ENCODE measurements at places on chromosomes 5 and 9.
A peak's percentile ranks its signal among the peaks of the same experiment; 100 is the strongest.

GRCh38 chr5:127517480-127518318 lies at the start of gene PRRC1:
Gene PRRC1 (plus strand): TSS chr5:127517640. CDS start chr5:127523480, 5,840 bp downstream.
- DNase-seq = peak; percentile 31

GRCh38 chr5:91214571-91214970 lies 168.5 kb downstream of the ARRDC3 start:
- DNase-seq = no peak

DNA sequence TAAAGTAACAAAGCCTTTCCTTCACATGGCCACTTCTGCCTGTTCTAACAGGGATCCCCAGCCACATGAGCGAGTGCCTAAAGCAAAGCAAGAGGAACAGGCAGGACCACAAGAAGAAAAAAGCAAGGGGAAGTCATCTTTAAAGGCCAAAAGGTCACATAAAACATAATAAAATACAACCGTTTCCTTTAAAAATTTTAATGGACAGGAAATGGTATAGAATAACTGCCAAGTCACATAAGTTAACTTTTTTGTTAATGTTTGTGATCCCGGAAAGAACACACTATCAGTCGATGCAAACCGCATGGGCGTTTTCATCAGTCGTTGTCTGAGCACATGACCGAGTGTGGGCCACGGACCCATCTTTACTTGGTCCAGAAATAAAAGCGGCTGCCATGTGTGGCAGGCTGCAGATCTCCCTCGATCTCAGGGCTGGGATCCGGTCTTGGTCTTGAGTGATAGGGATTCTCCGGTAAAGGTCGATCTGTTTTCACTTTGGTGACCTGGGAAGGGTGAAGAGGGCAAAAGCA lies 15.6 kb downstream of the NDUFA8 start:
- DNase-seq = no peak

DNA sequence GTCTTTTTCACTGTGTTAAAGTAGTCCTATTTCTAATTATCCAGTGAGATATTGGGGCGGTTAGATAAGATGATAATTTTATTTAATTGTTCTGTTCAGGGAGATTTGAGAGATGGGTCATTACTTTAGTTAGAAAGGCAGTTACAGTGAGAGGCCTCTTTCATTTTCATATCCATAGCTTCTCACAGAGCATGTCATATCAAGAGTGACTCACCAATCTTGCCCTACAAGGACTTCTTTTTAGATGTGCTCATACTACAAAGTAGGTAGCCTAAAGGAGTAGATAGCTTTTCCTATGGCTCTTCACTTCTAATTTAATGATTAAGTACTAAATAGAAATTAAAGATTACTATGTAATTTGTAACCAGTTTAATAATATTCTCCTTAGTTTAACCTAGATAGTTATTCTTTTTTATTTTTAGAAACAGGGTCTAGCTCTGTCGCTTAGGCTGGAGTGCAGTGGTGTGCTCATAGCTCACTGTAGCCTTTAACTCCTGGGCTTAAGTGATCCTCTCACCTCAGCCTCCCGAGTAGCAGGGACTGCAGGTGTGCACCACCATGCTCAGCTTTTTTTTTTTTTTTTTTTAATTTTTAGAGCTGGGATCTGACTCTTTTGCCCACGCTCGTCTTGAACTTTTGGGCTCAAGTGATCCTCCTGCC lies 71.0 kb downstream of the FER start:
- DNase-seq = no peak

DNA sequence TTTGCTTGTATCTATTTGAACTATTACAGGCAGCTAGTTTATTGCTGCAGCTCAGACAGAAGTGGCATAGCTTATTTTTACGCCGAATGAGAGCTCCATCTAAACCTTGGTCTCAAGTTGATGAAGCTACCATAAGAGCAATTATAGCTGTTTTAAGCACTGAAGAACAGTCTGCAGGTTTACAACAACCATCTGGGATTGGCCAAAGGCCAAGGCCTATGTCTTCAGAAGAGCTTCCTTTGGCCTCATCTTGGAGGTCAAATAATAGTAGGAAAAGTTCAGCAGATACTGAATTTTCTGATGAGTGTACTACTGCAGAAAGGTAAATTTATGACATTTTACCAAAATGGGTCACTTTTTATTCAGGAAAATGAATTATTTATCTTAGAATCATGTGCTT lies 67.9 kb downstream of the YTHDC2 start:
- DNase-seq = no peak

DNA sequence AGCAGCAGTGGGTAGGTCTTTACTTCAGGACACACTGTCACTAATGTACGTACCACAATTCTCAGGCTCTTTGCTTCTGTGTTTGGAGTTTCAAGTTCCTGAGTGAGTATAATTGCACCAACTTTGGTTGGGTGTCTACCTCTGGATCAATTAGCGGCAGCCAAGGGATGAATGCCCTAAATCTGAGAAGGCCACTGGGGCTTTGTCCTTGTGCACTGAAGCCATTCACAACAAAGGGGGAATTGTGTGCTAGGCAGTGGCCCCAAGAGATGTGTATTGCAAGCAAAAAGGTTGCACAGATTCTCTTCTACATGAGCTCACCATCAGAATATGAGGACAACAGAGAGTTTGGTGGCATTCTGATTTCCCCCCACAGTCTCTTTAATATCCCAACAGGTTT lies 3.9 kb upstream of the PHF24 start:
- DNase-seq = no peak

DNA sequence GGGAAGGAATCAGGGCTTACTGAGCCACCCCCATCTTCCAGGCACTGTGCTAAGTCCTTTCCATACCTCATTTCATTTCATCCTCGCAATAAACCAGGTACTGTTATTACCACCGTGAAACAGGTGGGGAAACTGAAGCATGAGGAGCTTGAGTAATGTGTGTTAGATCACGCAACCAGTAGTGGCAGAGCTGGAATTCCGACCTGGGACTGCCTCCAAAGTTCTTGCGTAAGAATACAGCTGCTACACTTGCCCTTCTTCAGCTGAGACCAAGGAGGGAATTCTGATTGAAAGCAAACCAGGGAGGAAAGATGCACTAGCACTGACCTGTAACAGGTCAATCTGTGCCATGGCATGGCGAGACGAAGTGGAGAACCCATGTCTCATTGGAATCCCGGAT lies 113.4 kb upstream of the MSX2 start:
- DNase-seq = no peak

GRCh38 chr5:178895615-178896571 lies at the start of gene ZFP2:
Gene ZFP2 (plus strand): TSS chr5:178895913. CDS start chr5:178931314, 35,401 bp downstream.
- no peak for DNase-seq

- no peak for DNase-seq
Measured at GRCh38 chr5:39072925-39073766, 1.1 kb downstream of the RICTOR start.

DNA sequence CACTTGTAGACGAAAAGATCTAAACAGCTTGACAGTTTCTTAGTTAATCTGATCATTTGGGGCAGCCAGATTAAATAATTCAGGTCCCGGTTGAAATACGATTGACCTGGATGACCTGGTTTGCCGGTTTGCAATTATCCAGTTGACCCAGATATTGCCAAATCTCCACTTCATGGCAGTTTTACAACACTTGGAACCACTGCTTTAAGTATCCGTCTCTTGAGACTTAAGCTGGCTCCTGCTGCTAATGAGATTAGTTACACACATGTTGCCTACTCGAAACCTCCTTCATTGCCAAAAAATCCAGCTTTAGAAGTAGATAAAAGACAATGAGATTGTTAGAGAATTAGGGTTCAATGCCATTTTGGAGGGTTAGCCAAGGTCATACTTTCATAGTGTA lies 136.2 kb upstream of the HAPLN1 start:
- no peak for DNase-seq

DNA sequence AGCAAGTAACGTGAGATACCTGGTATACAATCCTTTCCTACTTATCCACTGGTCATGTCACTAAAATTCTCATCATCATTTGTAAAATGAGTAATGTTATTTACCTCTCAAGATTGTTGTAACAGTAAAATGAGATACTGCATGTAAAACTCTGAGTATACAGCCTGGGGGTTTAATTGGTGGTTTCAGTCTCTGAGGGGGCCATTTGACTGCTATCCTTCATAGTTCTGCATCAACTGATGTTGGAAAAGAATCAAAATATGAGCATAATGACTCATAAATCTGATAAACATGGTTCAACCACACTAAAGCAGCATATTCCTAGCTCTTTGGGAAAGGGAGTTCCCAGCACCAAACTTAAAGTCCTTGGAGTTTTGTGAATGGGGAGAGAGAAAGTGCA lies 181.0 kb upstream of the GHR start:
- no peak for DNase-seq

DNA sequence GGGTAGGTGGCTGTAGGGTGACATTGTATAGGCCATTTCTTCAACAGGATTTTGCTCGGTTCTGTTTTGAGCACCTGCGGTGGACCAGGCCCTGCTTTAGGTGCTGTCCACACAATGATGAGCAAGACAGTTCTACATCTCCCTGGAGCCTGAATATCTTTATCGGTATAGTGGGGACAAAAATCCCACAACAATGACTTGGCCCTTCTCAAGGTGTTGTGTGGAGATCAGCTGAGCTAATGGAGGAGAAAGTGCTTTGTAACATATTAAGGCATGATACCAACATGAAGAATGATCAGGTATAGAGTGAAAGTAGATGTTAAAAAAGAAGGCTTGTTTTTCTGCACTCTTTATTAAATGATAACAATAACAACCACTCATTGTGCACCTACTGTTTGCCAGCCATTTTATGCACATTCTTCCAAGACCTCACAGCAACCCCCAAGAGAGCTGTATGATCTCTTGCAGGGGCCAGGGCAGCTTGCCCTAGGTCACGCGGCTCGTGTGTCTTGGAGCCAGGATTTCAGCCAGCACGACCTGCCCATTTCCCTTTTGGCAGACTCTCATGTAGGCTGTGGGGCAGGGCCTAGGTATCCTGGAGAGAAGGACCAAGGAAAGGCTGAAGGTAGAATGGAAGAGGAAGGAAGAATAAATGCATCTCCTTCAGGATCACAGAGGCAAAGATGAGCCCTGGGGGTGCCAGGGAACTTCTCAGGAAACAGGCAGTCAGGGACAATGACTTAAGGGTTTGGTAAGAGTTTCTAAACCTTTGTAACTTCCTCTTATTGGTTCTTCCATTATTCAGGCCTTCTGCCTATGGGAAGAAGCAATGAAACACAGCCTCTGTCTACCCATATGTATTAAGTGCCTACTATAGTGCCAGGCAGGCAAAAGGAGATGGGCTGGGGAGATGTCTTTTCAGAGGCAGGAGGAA lies 50.0 kb upstream of the PPARGC1B start:
- peak; percentile 74 for DNase-seq

DNA sequence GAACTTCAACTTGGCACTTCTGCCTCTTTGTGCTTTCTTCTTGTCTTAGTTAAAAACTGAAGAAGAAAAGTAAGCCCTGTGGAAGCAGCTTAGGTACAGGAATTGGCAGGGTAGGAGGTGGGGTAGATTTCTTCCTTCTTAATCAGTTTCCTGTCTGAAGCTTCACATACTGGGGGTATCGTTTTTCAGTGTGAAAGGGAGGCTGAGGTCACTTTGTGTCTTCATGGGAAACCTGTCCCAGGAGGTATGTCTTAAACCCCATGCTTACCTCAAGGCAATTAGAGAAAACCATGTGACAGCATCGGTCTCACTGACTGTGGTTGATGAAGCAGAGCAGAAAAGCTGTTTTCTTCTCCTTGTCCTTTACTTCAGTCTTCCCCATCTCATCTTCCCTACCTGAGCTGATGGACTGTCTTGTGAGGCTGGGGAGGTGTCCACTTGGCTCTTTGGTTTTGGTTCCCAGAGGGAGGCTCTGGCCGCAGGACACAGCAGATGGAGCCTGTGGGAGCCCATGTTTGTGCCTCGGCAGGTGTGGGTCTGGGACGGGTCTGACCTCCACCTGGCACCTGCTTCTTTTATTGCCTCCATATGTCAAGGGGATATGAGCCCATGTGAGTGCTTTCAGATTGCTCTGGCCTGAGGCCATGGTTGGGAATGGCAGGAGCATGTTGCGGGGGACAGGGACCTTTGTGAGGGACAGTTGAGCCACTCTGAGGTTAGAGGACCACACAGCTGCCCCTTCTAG lies 47.0 kb downstream of the SH3GL2 start:
- DNase-seq = no peak

DNA sequence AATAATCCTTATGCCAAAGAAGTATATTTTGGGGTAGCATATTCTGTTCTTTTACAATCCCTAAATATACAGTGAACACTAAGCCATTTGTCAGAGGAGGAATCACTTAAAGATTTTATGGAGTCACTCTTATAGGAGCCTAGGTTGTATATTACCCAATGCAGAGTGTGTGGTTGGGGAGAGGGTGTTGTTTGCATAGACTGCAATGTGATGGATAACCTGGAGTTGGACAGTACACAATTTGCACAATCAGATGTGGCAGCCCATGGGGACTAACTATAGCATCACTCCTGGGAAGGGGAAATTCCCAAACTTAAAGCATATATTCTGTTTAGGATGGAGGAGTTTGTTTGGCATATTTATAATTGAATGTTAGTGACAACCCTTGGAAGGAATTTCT lies 9.6 kb upstream of the NDFIP1 start:
- DNase-seq = no peak

- no peak for DNase-seq
Measured at GRCh38 chr5:54018438-54018837, 291.9 kb downstream of the ARL15 start.

GRCh38 chr5:53446908-53447307 lies 33.5 kb upstream of the FST start:
- no peak for DNase-seq

GRCh38 chr5:30849931-30850710 lies 343.4 kb upstream of the CDH6 start:
- no peak for DNase-seq

- no peak for DNase-seq
Measured at GRCh38 chr5:44426944-44427343, 37.7 kb upstream of the FGF10 start.

DNA sequence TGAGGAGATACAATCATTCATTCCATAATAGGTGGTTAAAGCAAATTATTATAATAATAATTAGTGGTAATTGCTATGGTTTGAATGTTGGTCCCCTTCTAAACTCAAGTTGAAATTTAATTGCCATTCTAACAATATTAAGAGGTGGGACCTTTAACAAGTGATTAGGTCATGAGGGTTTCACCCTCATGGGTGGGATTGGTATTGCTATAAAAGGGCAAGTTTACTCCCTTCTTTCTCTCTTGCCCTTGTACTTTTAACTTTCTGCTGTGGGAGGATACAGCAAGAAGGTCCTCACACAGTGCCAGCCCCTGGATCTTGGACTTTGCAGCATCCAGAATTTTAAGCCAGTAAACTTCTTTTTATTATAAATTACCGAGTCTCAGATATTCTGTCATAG lies 101.9 kb upstream of the PARP8 start:
- no peak for DNase-seq

DNA sequence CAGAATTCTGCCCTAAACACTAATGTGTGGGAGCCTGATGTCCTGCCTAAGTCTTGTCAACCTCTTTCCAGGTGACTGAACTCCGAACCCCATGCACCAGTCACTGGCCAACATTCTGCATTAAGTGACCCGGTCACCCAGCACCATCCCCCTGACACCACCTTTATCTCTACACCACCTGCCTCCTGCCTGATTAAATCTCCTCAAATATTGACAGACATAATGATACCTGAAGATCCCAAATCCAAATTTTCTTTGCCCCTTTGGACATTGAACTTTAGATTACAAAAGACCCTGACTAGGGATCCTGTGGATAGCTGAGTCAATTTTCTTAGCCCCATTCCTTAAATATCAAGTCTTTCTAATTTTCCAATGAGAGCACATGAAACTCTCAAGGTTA lies 150.1 kb downstream of the GHR start:
- DNase-seq = no peak
